ENCODE measurements at places on chromosomes 7 and 10.
A peak's percentile ranks its signal among the peaks of the same experiment; 100 is the strongest.

DNA sequence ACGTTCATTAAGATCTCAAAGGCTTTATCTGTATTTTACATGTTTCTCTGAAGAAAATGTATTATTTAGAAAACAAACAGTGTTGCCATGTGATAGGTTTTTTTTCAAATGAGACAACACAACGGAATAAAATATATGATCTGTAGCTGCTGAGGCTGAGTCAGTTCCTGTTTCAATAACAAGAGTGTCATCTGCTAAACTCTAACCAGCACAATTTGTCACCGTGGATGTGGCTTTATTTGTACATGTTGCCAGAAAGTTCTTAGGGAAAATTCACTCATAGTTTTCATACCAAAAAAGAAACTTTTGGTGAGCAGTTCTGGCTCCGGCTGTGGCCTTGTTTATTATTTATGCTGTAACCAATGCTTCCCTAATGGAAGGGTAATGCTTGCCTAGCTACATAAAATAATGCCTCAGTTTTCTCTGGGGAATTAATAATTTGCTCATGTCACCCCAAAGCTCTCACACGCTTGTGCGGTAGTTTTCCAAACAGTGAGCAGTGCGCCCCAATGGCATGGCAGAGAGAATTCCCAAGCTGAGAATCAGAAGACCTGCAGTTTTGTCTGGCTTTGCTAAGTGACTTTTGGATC is 20.3 kb upstream of the KLF6 start:
- DNase-seq = no peak

DNA sequence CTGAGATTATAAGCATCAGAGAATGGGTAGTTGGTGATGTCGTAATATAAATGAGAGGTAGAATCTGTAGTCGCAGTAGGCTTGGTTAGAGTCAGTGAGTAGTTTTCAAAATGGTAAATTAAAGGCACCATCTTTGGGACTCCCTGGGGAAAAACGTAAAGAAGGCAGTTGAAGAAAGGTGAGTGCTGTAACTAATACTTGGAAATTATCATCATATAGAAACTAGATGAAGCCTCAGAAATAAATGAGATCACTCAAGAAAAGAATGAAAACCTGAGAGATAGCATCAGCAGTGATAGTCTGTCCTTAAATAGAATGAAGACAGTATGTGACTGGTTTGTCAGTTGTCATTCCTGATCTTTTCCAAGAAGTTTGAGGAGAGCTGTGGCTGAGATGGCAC is 23.8 kb downstream of the PALS2 start:
- DNase-seq = no peak

DNA sequence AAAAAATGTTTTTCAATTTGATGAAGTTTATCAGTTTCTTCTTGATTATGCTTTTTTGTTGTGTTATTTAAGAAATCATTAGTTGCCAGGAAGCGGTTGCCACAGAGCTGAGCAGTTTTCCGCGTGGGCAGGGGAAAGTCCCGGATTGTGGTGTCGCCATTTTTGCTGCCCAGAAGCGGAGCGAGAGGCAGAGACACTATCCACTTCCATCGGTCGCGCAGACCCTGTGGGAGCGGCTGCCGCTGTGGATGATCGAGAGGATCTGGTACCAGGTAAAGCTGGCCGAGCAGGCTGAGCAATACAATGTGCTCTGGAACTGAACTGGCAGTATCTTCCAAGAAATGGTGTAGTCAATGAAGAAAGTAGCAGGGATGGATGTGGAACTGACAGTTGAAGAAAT is 119.8 kb downstream of the ZNF736 start:
- DNase-seq = no peak

DNA sequence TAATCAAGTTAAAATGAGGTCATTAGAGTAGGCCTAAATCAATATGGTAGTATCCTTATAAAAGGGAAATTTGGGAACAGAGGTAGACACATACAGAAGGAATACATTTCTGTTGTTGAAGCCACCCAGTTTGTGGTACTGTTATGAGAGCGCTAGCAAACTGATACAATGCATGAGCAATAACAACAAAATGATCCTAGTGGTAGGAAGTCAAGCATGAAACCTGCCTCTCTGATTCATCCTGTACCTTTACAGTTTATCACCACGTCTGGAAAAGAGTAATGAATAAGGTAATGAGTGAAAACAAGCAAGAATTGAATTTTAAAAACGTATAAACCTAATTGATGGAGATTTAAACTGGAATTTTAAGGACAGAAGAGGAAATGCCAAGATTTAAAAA is 217.2 kb downstream of the PCLO start:
- no peak for DNase-seq

GRCh38 chr10:36534471-36535002 is 590.9 kb upstream of the ANKRD30A start:
- no peak for DNase-seq

DNA sequence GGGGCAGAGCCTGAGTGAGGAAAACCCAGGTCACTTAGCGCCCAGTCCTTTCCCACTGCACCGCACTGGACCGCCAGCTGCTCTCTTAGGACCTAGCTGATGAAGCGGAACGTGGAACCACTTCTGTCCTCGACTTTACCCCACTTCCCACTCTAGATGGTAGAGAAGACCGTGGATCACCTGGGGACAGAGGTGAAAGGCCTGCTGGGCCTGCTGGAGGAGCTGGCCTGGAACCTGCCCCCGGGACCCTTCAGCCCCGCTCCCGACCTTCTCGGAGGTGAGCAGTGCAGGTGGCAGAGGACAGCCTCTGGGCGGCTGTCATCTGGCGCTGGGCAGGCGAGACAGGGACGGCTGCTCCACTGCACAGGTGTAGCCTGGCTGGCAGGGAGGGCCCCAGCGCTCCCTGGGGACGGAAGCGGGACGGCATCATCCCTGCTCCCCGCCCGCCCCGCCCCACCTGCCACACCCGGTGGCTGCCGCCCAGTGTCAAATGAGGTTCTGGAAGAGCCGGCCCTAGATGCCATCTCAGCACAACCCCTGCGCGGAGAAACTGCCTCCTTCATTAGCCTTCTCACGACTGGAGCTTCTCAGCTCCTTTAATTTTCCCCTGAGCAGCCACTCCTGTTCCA is 11.7 kb downstream of the PLAC9 start:
- DNase-seq = peak; percentile 65

GRCh38 chr10:79367426-79368189 is 20.3 kb downstream of the PPIF start:
- DNase-seq = no peak

DNA sequence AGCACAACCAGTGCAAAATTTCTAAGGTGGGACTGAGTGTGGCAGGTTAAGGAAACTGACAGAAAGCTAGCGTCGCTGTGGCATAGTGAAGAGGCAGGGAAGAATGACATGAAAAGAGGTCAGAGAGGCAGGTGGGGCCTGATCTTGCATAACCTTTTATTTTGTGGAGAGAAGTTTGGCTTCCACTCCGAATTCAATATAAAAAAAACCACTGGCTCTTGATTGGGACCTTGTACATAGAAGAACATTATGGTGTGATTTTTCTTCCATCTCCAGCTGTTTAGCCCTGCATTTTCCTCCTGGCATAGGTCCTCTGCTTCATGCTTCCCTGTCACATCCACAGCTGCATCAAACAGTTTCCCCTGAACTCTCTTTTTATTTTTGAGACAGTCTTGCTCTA is 170.5 kb upstream of the MEOX2 start:
- no peak for DNase-seq

GRCh38 chr7:37483627-37484026 is 35.0 kb upstream of the ELMO1 start:
- no peak for DNase-seq

DNA sequence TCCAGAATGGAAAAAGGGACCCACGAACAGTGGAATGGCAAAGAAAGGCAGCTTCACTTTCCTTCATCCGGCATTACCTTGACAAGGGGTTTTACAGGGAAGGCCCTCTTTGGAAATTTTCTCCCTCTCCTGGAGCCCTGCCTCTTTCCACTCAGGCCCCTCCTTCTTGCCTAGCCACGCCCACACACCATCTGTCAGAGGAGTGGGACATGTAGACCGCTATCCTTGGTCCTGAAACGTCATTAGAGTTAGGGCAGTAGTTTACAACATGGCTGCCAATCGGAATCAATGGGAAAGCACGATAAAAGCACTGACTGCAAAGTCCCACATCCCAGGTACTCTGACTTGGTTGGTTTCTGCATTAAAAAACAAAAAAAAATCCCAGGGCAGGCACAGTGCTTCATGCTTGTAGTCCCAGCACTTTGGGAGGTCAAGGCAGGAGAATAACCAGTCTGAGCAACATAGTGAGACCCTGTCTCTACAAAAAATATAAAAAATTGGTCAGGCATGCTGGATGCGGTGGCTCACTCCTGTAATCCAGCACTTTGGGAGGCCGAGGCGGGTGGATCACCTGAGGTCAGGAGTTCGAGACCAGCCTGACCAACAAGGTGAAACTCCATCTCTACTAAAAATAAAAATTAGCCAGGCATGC is 96.4 kb downstream of the MARCHF5 start:
- DNase-seq = no peak

- no peak for DNase-seq
Observed at GRCh38 chr10:100968062-100968736, 1.1 kb upstream of the SEMA4G start.

DNA sequence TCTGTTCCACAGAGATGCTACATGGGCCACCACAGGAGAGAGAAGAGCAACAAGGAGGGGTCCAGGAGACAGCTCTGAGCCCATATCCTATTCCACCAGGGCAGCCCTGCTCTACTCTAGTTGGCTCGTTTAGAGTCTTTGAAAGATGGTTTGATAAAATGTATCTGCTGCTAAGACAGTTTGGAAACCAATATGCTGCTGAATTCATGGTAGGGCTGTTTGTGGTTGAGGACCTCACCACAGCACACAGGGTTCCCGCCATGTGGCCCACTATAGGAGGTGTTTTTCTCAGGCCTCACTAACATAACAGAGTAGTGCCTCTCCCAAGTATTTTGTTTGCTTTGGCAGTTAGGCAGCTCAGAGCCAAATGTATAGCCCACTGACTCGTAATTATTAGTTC is 35.8 kb upstream of the ZC3HAV1L start:
- no peak for DNase-seq

DNA sequence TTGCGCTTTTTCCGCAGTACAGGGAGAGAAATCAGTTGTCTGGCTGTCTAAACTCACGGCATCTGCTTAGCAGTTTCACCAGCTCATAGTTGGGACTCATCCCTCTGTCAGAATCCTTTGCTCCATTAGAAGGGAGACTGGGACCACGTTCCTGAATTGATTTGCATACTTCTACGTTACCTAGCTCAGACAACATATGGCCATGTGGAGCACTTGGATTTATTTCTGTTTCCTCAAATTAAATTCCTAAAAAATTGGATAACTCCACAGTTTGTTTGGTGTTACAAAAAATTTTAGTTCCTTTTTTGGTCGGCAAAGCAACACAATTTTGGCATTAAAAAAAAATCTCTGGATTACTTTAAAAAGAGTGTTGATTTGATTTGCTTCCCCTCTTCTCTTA is 614.0 kb downstream of the AUTS2 start:
- DNase-seq = no peak

GRCh38 chr7:105905910-105906568 is 29.6 kb upstream of the ATXN7L1 start:
- DNase-seq = no peak

DNA sequence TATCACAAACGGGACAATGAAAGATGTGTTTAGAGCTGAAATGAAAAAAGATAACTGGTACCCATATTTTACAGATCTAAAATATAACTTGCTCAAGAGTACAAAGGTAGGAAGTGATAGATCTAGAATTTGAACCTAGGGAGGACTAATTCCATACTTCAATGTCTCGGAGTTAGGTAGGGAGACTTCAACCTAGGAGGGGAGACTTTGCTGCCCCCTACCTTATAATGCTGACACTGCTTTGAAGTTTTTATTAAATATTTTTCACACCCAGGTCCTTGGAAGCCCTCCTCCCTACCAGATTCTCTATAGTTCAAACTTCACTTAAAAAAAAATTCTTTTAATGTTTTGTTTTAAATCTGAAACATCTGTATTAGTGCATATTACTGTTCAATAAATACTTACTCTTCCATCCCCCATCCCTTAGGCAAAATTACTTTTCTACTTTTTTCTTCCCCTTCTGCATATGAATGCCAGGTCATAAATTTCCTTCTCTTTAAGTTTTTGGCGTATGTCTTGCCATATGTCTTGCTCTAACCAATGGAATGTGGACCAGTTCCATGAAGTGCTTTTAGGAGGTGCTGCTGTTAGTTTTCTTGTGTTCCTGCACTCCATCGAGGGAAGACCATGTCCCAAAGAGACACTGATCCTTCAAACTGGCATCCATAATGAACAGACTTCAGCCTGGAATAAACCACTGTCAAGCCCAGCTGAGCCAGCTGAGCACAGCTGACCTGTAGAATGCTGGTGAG is 57.8 kb downstream of the MICU1 start:
- DNase-seq = no peak

GRCh38 chr7:72307566-72307965 is 104.6 kb downstream of the CALN1 start:
- DNase-seq = no peak

DNA sequence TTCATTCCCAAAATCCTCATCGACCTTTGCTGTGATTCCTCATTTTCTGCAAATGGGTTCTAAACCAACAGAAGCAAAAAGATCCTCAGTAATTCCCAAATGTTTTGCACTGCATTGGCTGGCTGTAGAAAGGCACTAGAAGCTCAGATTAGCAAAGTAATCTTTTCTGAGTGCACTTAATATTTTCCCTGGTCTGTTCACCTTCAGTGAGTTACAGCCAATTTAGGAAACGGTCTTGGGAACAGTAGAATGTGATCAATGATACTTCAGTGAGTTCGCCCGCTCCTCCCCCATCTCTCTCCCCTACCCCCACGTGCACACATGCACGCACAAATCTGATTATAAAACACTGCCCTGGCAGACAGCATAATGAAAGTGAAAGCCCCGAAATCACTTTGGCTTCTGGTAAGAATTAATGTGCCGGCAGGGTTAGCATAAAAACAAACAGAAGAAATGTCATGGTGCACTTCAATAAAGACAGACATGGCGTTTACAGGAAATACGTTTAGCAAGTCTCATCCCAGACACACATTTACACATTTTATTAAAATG is 201.3 kb upstream of the CDCA7L start:
- no peak for DNase-seq

GRCh38 chr10:104033401-104033930 is 52.2 kb downstream of the COL17A1 start:
- DNase-seq = no peak

DNA sequence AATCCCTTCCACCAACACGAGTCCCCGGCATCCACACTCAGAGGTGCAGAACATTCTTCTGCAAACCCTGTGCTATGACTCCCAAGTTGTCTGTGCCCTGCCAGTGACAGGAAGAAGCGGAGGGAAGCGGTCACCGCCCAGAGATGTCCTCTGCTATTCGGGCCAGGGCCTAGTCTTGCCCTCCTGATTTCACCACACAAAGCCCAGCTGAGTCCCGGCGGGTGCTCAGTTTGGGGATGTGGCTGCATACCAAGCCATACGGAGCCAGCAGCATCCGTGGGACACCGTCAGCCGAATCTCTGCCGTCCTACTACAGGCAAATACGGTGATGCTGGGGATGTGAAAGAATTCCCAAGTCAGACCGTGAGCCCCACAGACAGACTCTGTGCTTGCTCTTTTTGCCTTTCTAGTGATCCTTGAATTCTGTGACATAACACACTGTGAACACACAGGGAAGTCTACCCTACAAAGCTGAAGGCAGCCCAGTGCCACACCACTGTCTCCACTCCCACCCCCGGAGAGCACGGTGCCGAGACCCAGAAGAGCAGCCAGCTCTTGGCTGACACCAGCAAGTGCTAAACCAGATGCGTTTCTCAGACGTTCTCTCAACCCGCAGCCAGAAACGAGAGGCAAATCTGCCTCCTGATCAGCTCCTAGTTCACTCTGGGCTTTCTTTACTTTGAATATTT is 2.0 kb downstream of the STK32C start:
- DNase-seq = no peak

GRCh38 chr10:46250481-46250880 is 36.3 kb upstream of the ANTXRL start:
- no peak for DNase-seq

- no peak for DNase-seq
Observed at GRCh38 chr10:26311383-26311940, 94.9 kb downstream of the GAD2 start.

Measured in NCI-H510A treated with DMSO at 0.1 percent for 48 hours (cell line).